ENCODE measurements at places on chromosomes 1 and 21. TPM values are rescaled to one million over a fixed set of nuclear protein-coding genes. Genes with fewer than 3 reads are reported as not detected.
A peak's percentile ranks its signal among the peaks of the same experiment; 100 is the strongest.

DNA sequence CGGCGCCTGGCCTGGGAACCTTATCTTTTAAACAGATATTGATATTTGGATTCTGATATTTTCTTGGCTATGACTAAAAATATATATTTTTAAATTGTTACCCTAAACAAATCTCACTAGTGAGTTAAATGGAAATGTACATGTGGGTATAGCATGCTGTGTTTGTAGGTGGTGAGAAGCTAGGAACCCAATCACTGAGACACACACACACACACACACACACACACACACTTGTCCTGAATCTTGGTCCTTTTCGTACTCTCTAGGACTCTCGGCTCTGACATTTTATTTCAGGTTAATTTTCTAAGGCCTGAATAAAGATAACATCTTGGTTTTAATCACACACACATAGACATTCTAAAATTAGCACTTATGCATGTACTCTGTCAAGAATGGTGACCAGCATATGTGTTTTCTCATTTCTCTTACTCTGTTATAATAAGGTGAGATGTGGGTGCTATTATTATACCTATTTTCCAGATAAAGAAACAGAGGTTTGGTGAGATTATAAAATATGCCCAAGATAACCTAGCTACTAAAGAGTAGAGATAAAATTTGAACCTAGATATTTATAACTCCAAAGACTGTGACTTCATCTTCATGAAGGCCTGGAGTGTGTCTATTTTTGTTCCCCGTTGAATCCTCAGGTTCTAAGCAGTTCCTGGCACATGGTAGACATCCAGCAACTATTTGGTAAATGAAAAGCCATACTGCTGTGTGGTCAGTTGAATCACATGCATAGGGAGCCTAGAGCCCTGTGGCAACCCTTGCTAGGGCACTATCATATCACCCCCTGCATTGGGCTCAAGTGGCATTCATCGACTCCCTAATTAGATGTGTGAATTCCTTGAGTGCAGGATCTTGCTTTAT lies 85.0 kb upstream of the RAB3GAP2 start:
- H3K4me1 ChIP-seq: no peaks in the 10 kb centered on the region
- H3K27ac ChIP-seq: no peak overlapping the region
- no peak for DNase-seq
- H3K36me3 ChIP-seq: no peaks in the 10 kb centered on the region

DNA sequence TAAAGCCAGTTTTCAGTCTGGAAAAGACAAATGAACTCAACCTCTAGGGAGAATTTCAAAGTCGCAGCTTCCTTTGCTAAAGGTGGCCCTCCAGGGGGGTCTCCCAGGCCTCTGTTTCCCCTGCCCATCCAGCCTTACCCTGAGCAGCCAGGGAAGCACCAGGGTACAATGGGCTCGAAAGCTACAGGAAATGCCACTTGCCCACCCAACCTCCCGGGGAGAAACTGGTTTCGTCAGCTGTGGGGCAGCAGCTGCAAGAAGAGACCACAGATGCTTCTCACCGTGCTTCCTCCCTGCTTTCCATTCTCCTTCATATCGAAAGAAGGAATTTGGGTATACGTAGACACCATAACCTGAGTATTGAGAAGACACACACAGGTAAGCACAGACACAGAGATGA lies 1.7 kb downstream of the MORN1 start:
- H3K4me1 ChIP-seq: peaks cover 34% of the 10 kb centered on the region
- no peak for DNase-seq
- no peaks in the 10 kb centered on the region for H3K36me3 ChIP-seq
- H3K27me3 ChIP-seq: no peaks in the 10 kb centered on the region

Gene KDF1
- 20.7 TPM for total RNA-seq

- no peak overlapping the region for H3K4me3 ChIP-seq
- DNase-seq: no peak
- H3K36me3 ChIP-seq: peaks cover 15% of the 10 kb centered on the region
- peak overlapping the region; percentile 77 for H3K27ac ChIP-seq
- H3K27me3 ChIP-seq: no peaks in the 10 kb centered on the region
Measured at GRCh38 chr1:40076895-40077312, 20.1 kb downstream of the PPT1 start.

DNA sequence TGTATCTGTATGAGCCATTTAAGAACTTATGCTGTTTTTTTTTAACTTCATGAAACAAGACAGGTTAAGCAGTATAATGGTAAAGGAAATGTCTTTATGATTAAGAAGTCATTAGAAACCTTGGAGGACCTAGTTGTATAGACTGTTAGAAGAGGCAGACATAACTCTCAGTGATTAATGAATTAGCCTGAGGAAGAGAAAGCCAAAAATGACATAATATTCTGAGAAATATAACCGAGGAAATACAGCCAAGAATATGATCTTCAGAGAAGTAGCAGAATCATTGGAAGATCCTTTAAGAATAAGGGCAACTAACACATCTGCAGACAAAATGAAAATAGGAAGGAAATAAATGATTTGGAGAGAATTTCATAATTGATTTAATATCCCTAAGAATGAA lies 738.1 kb upstream of the NCAM2 start:
- no peaks in the 10 kb centered on the region for H3K27me3 ChIP-seq
- no peaks in the 10 kb centered on the region for H3K36me3 ChIP-seq
- no peak overlapping the region for H3K4me3 ChIP-seq
- no peaks in the 10 kb centered on the region for H3K4me1 ChIP-seq
- DNase-seq: no peak

DNA sequence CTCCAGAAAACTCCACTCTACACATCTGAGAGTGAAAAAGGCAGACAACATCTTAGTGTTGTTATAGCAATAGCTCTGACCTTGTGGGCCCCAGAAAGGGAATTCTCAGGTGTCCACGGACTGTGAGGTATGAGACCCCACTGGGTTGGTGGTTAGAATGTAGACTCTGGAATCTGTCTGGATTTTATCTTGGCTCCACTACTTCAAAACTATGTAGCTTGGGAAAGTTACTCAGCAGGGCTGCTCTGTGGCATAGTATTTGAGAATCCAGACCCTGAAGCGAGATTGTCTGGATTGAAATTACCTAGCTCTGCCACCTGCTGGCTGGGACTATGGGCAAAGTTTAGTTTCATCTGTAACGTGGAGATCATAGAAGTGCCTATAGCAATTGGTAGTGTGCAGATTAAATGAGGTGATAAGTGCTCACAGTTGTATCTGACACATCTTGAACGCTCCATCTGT lies 25.8 kb downstream of the PRDM2 start:
- H3K4me1 ChIP-seq: peaks cover 37% of the 10 kb centered on the region
- DNase-seq: no peak
- no peak overlapping the region for H3K27ac ChIP-seq
- no peaks in the 10 kb centered on the region for H3K27me3 ChIP-seq
- no peak overlapping the region for H3K4me3 ChIP-seq

- peaks cover 22% of the 10 kb centered on the region for H3K4me1 ChIP-seq
- H3K27me3 ChIP-seq: no peaks in the 10 kb centered on the region
- DNase-seq: no peak
- no peaks in the 10 kb centered on the region for H3K36me3 ChIP-seq
- H3K4me3 ChIP-seq: no peak overlapping the region
Measured at GRCh38 chr21:46061950-46062349, 36.0 kb upstream of the COL6A2 start.

- H3K36me3 ChIP-seq: no peaks in the 10 kb centered on the region
- H3K4me1 ChIP-seq: peaks cover 12% of the 10 kb centered on the region
- H3K27ac ChIP-seq: no peak overlapping the region
- DNase-seq: no peak
- H3K4me3 ChIP-seq: no peak overlapping the region
Measured at GRCh38 chr1:66444438-66445265, 89.3 kb upstream of the SGIP1 start.

Gene OR2T33
- not detected for total RNA-seq

- no peaks in the 10 kb centered on the region for H3K36me3 ChIP-seq
- no peaks in the 10 kb centered on the region for H3K4me1 ChIP-seq
- no peak for DNase-seq
- H3K27ac ChIP-seq: no peak overlapping the region
- no peak overlapping the region for H3K4me3 ChIP-seq
Measured at GRCh38 chr1:163826500-163826899, 504.7 kb downstream of the NUF2 start.

GRCh38 chr1:235138821-235139220 lies 10.2 kb upstream of the TOMM20 start:
- H3K4me3 ChIP-seq: no peak overlapping the region
- DNase-seq: no peak
- H3K36me3 ChIP-seq: peaks cover 39% of the 10 kb centered on the region
- no peaks in the 10 kb centered on the region for H3K4me1 ChIP-seq

- no peak overlapping the region for H3K27ac ChIP-seq
- H3K4me3 ChIP-seq: no peak overlapping the region
- no peaks in the 10 kb centered on the region for H3K27me3 ChIP-seq
- peaks cover 6% of the 10 kb centered on the region for H3K4me1 ChIP-seq
Measured at GRCh38 chr21:43696214-43696613, 22.7 kb upstream of the PDXK start.

GRCh38 chr1:41650028-41650880 lies 165.8 kb upstream of the EDN2 start:
- H3K4me3 ChIP-seq: no peak overlapping the region
- H3K36me3 ChIP-seq: no peaks in the 10 kb centered on the region
- peaks cover 15% of the 10 kb centered on the region for H3K4me1 ChIP-seq

- H3K4me1 ChIP-seq: no peaks in the 10 kb centered on the region
- H3K27me3 ChIP-seq: no peaks in the 10 kb centered on the region
- H3K36me3 ChIP-seq: peaks cover 48% of the 10 kb centered on the region
- H3K4me3 ChIP-seq: no peak overlapping the region
- DNase-seq: no peak
Measured at GRCh38 chr1:116972674-116973030, 28.9 kb upstream of the CD101 start.

DNA sequence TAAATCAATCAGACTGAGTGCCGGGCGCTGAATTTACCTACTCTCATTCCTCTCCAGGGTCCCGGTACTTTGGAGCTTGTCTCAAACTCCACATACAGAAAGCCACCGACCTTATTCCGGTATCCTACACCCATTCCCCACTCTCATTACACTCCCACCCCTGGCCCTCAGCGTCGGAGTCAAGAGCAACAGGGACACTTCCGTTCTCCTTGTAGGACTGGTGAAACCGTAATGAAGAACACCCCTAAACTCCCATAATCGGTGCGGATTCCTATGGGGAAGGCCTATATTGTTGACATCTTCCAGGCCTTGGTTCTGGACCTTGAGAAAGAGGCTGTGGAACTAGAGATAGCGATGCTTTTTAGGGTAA lies 798 bp downstream of the ZBED6 start:
- no peaks in the 10 kb centered on the region for H3K27me3 ChIP-seq
- peaks cover 33% of the 10 kb centered on the region for H3K4me1 ChIP-seq
- peaks cover 30% of the 10 kb centered on the region for H3K36me3 ChIP-seq

Gene DISC1
- total RNA-seq: 3.7 TPM

DNA sequence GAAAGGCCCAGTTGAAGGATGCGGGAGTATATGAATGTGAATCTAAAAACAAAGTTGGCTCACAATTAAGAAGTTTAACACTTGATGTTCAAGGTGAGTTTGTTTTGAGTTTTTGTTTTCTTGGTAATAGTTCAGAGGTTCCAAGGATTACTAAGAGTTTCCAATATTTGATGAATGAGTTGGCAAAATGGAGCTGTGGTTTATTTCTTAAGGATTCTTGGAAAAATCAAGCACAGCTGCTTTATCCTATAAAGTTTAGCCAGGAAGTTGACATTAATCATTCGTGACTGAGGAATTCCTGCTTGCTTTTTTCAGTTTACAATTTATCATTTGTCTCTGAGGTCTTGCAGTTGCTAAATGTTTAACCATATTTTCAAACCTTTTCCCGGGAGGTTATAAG lies 15.1 kb downstream of the VCAM1 start:
- H3K36me3 ChIP-seq: no peaks in the 10 kb centered on the region
- H3K27ac ChIP-seq: peak overlapping the region; percentile 37
- no peak for DNase-seq
- H3K27me3 ChIP-seq: no peaks in the 10 kb centered on the region
- no peak overlapping the region for H3K4me3 ChIP-seq
- peaks cover 4% of the 10 kb centered on the region for H3K4me1 ChIP-seq
